ENCODE measurements at places on chromosomes 4 and X. TPM values are rescaled to one million over a fixed set of nuclear protein-coding genes. Genes with fewer than 3 reads are reported as not detected.

- no peak overlapping the region for H3K4me3 ChIP-seq
- H3K4me1 ChIP-seq: no peaks in the 10 kb centered on the region
- no peaks in the 10 kb centered on the region for H3K27me3 ChIP-seq
- no peaks in the 10 kb centered on the region for H3K36me3 ChIP-seq
Measured at GRCh38 chrX:16770970-16771482, 15.2 kb upstream of the TXLNG start.

Gene SH3D19
- total RNA-seq: 136 TPM

DNA sequence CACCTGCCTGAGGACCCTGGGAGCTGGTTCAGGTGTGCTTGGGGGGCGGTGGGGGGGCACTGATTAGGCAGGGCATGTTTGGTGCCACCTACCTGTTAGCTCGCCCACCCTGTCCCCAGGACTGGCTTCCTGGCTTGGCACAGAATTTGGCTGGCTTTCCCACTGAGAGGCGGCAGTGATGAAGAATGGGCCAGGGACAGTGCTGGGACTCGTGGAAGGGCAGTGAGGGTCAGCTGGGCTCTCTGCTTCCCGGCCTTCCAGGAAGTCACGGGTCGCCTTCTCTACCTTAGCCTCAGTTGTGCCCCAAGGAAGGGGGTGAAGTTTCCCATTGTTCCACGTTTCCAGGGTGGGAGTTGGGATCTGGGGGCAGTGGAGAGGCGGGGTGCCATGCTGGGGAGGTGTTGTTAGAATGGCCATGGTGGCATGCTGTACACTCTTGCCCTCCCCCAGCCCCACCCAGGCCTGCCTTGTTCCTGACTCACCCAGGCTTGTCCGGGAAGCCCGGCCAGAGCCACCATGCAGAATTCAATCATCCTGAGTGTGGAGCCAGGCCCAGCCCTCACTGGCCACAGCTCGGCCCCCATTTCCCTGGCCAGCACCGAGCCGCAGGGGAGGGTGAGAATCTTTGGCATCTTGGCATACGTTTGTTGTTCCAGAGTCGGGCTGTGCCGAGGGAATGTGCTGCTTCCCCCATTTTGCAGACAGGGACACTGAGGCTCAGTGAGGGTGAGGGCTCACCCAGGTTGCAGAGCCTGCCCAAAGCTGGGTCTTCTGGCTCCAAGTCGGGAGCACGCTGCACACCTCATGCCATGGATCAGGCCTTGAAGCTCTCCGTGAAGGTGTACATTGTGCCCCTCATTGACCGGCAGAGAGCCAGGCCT is 21.9 kb upstream of the GPR78 start:
- H3K4me3 ChIP-seq: no peak overlapping the region
- no peak overlapping the region for H3K27ac ChIP-seq
- no peaks in the 10 kb centered on the region for H3K4me1 ChIP-seq
- ATAC-seq: no peak

- H3K27ac ChIP-seq: no peak overlapping the region
- H3K36me3 ChIP-seq: no peaks in the 10 kb centered on the region
- H3K27me3 ChIP-seq: no peaks in the 10 kb centered on the region
- no peak overlapping the region for H3K4me3 ChIP-seq
- no peaks in the 10 kb centered on the region for H3K4me1 ChIP-seq
- no peak for ATAC-seq
Measured at GRCh38 chr4:100288811-100289529, 98.7 kb upstream of the DDIT4L start.

Gene KLF8
- 14.8 TPM for total RNA-seq

All from gastroesophageal sphincter (tissue), 4 donors.